ENCODE measurements at places on chromosomes 7 and 10.
A peak's percentile ranks its signal among the peaks of the same experiment; 100 is the strongest.

- no peak overlapping the region for H3K4me3 ChIP-seq
- no peak for DNase-seq
- no peaks in the 10 kb centered on the region for H3K36me3 ChIP-seq
These were observed 548.6 kb downstream of the ARL4A start for GRCh38 chr7:13236026-13236425.

GRCh38 chr10:30384701-30385201 lies 35.7 kb upstream of the MTPAP start:
- H3K4me1 ChIP-seq: peaks cover 6% of the 10 kb centered on the region
- no peak overlapping the region for H3K4me3 ChIP-seq
- H3K27me3 ChIP-seq: no peaks in the 10 kb centered on the region
- no peak for DNase-seq

GRCh38 chr7:95917634-95918033 lies 145.3 kb downstream of the DYNC1I1 start:
- DNase-seq: no peak
- H3K27me3 ChIP-seq: no peaks in the 10 kb centered on the region
- no peaks in the 10 kb centered on the region for H3K36me3 ChIP-seq
- H3K27ac ChIP-seq: no peak overlapping the region
- H3K4me1 ChIP-seq: peaks cover 2% of the 10 kb centered on the region

DNA sequence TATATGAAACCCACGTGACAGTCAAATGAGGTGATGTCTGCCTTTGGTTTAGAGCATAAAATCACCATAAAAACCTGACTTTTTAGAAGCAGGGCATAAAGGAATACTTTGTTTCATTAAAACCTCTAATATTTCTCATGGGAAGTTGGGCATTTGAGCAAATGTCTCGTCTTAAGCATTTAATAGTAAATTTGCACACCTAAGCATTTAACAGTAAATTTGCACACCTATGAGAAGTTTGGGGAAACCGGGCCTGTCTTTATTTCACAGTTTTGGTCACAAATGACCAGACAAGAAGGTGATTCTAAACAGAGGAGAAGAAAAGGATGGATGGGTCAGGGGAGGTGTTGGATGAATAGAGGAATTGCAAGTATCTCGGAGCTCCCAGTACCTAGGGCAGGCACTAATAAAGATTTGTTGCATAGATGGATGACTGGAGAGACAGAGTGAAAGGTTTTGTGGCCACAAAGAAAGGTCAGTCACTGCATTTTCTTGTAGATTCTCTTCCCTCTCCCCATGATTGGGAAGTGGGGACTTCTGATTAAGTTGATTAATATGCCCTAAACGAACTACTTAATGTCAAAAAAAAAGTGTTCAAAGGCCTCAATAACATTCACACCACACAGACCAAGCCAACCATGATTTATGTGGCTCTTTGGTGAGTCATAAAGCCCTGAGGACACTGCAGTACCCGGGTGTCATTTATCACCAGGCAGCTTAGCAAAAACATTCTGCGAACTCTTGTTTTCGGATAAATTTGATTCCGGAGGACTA lies 158.2 kb downstream of the SPAG6 start:
- H3K36me3 ChIP-seq: no peaks in the 10 kb centered on the region
- no peak for DNase-seq
- no peaks in the 10 kb centered on the region for H3K4me1 ChIP-seq
- no peak overlapping the region for H3K4me3 ChIP-seq
- no peaks in the 10 kb centered on the region for H3K27me3 ChIP-seq

GRCh38 chr10:67239864-67240497 lies 314.1 kb downstream of the LRRTM3 start:
- H3K36me3 ChIP-seq: no peaks in the 10 kb centered on the region
- no peaks in the 10 kb centered on the region for H3K27me3 ChIP-seq
- no peaks in the 10 kb centered on the region for H3K4me1 ChIP-seq
- H3K27ac ChIP-seq: no peak overlapping the region
- no peak for DNase-seq

GRCh38 chr7:66894463-66895080 lies 26.5 kb upstream of the TMEM248 start:
- no peaks in the 10 kb centered on the region for H3K36me3 ChIP-seq
- H3K4me1 ChIP-seq: no peaks in the 10 kb centered on the region
- DNase-seq: no peak
- no peak overlapping the region for H3K4me3 ChIP-seq
- H3K27ac ChIP-seq: no peak overlapping the region

DNA sequence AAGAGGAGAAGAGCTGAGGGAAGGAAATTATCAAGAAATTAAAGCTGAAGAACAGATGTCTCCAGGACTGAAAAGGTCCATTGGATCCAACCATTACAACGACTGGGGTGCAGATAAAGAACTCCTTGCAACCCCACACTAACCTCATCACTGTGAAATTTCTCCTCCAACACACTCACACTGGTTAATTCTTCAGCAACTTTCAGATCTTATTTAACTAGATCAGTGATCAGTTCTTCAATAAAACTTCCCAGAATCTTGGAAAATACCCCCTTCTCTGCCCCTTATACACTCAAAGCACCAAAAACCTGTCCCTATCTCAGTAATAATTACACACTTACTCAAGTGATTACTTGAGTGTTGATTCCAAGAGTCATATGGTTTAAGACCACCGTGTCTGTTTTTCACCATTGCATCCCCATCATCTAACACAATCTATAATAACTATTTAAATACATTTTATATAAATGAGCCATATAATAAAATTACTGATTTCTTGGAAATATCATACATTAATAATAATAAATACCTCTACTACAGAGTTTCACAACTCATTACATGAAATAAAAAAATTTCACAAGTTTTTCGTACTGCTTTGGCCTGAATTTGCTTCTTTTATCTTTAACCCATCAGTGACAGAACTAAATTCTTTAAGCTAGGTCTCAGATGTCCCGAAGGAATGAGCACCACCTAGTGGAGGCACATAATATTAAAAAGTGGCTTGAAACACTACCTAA lies 123.7 kb downstream of the MPP7 start:
- no peaks in the 10 kb centered on the region for H3K36me3 ChIP-seq
- no peak for DNase-seq
- H3K27me3 ChIP-seq: no peaks in the 10 kb centered on the region

GRCh38 chr10:62708569-62708968 lies 96.0 kb upstream of the ADO start:
- no peaks in the 10 kb centered on the region for H3K36me3 ChIP-seq
- no peaks in the 10 kb centered on the region for H3K27me3 ChIP-seq
- H3K4me3 ChIP-seq: no peak overlapping the region
- no peak for DNase-seq
- H3K4me1 ChIP-seq: no peaks in the 10 kb centered on the region

- no peak overlapping the region for H3K27ac ChIP-seq
- H3K4me3 ChIP-seq: no peak overlapping the region
- no peak for DNase-seq
- H3K36me3 ChIP-seq: no peaks in the 10 kb centered on the region
- H3K4me1 ChIP-seq: peaks cover 5% of the 10 kb centered on the region
These were observed 12.2 kb downstream of the MDFIC start for GRCh38 chr7:114934086-114934485.

DNA sequence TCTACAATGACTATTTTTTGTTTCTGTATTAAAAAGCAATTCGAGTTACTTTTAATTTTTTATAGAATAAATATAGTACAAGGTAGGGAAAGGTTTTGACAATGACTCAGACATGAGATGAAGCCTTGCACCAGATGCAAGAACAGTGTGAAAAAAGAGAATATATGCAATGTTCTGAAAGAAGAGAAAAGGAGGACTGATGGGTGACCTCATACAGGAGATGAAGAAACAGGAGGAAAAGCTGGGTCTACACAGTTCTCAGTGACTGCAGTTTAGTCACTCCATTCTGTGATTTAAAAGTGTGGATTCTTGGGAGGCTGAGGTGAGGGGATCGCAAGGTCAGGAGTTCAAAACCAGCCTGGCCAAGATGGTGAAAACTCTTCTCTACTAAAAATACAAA lies 38.3 kb upstream of the YAE1 start:
- H3K27me3 ChIP-seq: no peaks in the 10 kb centered on the region
- no peaks in the 10 kb centered on the region for H3K36me3 ChIP-seq
- no peaks in the 10 kb centered on the region for H3K4me1 ChIP-seq
- no peak overlapping the region for H3K27ac ChIP-seq
- H3K4me3 ChIP-seq: no peak overlapping the region

- no peaks in the 10 kb centered on the region for H3K36me3 ChIP-seq
- no peaks in the 10 kb centered on the region for H3K4me1 ChIP-seq
- H3K27ac ChIP-seq: no peak overlapping the region
- no peak overlapping the region for H3K4me3 ChIP-seq
These were observed 8.4 kb downstream of the SFRP5 start for GRCh38 chr10:97763411-97763810.

DNA sequence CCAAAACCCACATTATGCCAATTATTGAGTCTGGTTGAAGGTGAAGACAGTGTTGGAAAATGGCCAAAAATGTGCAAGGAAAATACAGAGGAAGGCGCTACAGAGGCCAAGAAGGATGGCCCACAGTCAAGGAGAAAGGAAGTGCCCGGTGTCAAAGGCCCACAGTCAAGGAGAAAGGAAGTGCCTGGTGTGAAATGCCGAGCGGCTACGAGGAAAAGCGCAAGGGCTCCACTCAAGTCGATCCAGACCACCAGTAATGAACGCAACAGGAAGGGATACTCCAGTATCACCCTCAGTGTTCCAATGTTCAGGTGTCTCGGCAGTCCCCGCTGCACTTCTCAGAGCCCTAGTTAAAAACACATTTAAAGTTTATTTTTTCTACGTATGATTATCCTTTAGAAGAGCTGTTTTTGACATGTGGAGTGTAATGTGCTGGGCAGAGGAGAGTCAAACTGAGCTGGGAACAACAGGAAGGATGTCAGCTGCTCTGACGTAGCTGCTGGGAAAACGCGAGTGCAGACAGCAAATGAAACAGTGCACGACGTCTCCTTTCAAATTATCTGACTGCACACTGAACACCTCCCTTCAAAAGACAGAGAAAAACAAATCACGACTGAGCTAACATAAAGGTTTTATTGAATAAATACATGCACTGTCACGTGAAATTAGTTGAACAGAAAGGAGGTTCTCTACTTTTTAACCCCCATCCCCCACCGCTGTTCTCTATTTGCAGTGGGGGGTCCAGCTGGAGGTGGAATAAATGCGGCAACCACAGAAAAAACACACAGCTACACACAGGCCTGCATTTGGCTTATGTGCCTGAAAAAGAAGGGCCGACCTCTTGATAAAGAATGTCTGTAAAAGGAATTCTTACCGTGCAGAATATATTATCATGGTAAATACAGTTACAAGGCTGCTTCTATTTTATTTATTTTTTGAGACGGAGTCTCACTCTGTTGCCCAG lies 26.1 kb upstream of the NCAPG2 start:
- no peak overlapping the region for H3K4me3 ChIP-seq
- H3K36me3 ChIP-seq: no peaks in the 10 kb centered on the region
- no peaks in the 10 kb centered on the region for H3K27me3 ChIP-seq
- H3K4me1 ChIP-seq: peaks cover 3% of the 10 kb centered on the region
- DNase-seq: no peak

DNA sequence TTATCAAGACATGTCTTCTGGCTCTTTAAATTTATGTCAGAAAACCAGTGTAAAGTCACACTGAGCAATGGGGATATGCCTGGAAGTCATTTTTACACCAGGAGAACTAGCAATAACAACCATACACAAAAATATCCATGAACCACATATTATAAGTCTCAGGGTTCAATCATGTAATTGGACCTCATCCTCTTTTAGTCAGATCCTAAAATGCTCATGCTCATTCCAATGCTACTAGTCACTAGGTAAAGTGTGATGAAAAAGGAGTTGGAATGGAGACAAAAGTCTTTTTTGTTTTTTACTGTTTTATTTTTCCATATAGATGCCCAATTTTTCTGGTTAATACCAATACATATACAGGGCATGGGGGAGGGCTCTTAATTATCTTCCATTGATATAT lies 306.1 kb downstream of the DGKB start:
- no peak for DNase-seq
- no peaks in the 10 kb centered on the region for H3K36me3 ChIP-seq
- H3K4me3 ChIP-seq: no peak overlapping the region

DNA sequence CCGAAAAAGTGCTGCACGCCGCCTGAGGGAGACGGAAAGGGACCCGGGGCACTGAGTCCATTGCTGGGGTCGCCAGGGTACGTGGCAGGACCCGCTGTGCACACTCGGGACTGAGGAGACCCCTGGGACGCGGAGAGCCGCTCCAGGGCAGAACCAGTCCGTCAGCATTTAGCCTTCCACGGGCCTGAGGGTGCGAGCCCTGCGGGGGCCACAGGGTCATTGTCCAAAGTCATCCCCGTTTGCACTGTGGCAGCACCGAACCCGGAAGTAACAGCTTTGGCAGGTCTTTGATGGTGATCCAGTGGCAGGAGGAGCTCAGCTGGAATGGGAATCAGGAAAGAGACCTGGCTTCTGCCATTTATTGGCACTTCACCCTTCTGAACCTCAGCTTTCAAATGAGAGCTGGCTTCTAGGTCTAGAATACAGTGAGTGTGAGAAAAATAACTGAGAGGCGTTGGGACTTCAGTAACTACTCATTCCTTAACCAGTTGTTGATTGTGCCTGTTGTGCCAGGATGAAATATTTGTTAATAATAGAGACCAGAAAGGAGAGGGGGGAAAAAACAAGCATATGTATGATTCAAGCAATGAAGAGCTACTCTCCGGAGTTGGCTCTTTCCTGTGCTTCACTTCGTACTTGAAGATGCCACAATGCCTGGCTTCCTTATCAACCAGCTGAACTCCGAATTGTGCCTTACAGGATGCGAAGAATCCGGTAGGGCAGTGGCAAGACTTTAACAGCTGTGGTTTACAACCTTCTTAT lies 811 bp upstream of the ARHGAP12 start:
- H3K36me3 ChIP-seq: no peaks in the 10 kb centered on the region
- peak overlapping the region; percentile 80 for H3K4me3 ChIP-seq
- H3K27ac ChIP-seq: peak overlapping the region; percentile 91

- no peak for DNase-seq
- no peaks in the 10 kb centered on the region for H3K36me3 ChIP-seq
- H3K27ac ChIP-seq: no peak overlapping the region
- no peaks in the 10 kb centered on the region for H3K27me3 ChIP-seq
- no peaks in the 10 kb centered on the region for H3K4me1 ChIP-seq
These were observed 210.5 kb downstream of the ARHGAP21 start for GRCh38 chr10:24513155-24513554.

DNA sequence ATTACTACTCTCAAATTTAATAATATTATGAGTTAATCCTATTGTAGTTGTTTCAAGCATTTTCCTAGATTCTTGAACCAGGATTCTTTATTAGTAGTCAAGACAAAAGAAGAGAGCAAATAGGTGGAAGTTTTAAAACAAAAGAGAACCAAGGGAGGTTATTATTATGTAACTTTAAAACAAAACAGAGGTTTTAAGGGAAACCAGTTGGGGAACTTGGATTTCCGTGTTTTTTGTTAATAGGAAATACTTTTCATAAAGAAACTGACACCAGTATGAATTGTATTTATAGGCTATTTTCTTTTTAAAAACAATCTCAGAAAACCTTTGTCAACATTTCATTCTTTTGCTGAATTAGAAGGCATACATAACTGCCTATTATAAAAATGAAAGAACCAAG lies 183.9 kb downstream of the WNT2 start:
- H3K4me1 ChIP-seq: no peaks in the 10 kb centered on the region
- no peak overlapping the region for H3K4me3 ChIP-seq
- H3K36me3 ChIP-seq: no peaks in the 10 kb centered on the region
- no peaks in the 10 kb centered on the region for H3K27me3 ChIP-seq

GRCh38 chr10:100192350-100192749 lies 6.5 kb upstream of the ERLIN1 start:
- no peak overlapping the region for H3K27ac ChIP-seq
- no peak for DNase-seq
- H3K27me3 ChIP-seq: no peaks in the 10 kb centered on the region
- H3K36me3 ChIP-seq: no peaks in the 10 kb centered on the region
- H3K4me3 ChIP-seq: no peak overlapping the region

- DNase-seq: no peak
- no peak overlapping the region for H3K27ac ChIP-seq
- H3K27me3 ChIP-seq: no peaks in the 10 kb centered on the region
These were observed 96.3 kb upstream of the ANKRD1 start for GRCh38 chr10:91017198-91017597.

All from ovary (tissue), 10 donors.